NCI-H2171 (cell line): ENCODE measurements at places on chromosomes 1 and 21.

- DNase-seq: no peak
Measured at GRCh38 chr1:89309828-89310227, 37.2 kb upstream of the GBP5 start.

- peak; percentile 87 for DNase-seq
Measured at GRCh38 chr21:45972716-45973474, 8.7 kb upstream of the COL6A1 start.

DNA sequence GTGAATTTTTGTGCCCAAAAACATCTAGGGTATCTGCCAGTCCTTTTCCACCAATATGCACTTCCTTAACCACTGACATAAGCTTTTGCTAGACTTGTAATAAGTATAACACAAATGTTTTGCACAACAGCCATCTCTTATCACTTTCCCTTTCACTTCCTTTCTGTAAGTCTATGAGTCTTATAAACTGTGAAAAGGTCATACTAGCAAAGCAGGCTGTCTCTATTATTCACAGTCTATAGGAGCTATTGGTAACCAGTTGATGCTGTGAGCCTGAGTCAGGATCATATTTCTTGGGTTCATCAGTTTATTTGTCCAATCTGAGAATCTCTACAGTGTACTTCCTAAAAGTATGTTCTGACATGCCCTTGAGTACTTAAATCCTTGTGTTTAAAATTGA lies 172.6 kb downstream of the CHRM3 start:
- DNase-seq: no peak

DNA sequence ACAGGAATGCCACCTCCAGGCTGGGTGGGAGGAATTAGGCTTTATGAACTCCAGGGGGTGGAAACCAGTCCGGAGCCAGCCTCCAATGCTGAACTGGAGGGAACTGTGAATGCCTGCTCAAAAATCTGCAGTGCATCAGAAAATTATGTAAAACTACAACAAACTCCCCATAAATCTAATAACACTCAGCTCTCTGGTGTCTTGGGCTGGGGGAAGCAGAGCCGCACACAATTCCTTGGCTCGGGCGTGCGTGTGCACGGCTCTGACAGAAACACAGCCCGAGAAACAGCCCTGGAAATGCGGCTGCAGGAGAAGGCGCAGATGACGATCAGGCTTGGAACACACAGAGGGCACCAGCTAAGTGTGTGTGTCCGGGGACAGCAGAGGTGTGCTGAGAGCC lies 127.6 kb upstream of the VAMP3 start:
- DNase-seq: no peak

DNA sequence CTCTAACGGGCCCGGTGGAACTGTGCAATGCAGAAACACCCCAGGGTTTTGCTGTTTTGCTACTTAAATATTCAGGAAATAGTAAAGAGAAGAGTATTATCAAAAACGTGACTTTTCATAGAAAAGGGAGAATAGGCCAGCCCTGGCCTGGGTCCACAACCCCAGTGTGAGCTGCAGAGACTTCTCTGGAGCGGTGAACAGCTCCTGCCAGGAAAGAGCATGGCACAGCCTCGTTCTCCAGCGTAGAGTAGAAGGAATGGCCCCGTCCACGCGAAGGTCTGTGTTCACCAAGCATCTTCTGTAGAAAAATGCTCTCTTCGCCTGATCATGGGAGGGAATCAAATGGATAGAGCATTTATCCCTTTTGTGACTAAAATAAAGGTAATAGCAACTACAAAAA lies 51.4 kb downstream of the PDE9A start:
- DNase-seq: no peak

DNA sequence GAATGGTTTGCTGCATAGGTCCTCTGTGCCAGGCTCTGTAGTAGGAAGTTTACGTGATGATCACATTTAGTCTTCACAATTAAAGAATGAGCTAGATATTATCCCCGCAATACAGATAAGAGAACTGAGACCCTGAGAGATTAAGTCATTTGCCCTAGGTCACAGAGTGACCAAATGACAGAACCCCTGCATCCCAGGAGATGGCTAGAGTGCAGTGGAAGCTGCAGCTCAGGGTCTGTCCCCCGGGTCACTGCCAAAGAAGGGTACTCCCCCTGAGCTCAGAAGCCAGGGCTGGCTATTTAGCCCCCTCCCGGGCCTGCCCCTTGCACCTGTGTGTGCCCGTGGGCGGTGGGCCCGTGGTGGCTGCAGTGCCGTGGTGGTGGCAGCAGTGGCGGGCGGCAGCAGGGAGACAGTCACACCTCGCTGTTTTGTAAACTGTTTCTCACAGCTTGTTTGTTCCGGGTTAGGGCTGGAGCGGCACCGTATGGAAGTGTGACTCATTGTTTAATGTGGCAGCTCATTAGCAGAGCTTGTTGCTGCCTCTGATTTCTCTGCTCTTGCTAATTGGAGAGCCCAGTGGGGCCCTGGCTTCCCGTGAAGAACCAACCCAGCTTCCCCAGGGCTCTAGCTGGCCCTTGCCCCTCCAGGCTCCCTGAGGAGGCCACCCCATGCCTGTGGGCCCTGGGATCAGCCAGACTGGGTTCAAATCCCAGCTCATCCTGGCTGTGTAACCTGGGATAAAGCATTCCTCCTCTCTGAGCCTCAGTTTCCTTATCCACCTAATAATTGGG lies 19.3 kb upstream of the FOXO6 start:
- peak; percentile 67 for DNase-seq

- no peak for DNase-seq
Measured at GRCh38 chr1:222047366-222047765, 305.5 kb upstream of the DUSP10 start.

- DNase-seq: no peak
Measured at GRCh38 chr1:88783145-88783544, 99.1 kb downstream of the PKN2 start.

GRCh38 chr1:147768101-147768500 lies 7.7 kb upstream of the GJA5 start:
- DNase-seq: no peak

GRCh38 chr21:21101911-21102310 lies 103.7 kb downstream of the NCAM2 start:
- DNase-seq: no peak

- DNase-seq: no peak
Measured at GRCh38 chr1:19940486-19941205, 17.2 kb upstream of the PLA2G2E start.

GRCh38 chr1:61460191-61460590 lies 264.8 kb downstream of the TM2D1 start:
- DNase-seq: no peak

- DNase-seq: peak; percentile 29
Measured at GRCh38 chr1:22142315-22143064, 407 bp downstream of the WNT4 start.

DNA sequence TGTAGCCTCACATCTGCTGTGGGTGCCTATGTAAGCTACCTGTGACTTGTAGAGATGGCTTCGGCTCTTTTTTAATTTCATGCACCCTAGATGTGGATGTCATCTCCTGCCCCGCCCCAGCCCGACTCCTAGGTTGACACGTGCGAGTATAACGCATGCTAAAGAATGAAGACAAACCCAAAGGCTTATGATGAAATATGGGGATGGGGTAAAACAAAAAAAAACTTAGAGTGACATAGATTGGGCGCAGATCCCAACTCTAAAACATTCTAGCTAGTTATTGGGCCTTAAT lies 613 bp upstream of the ERO1B start:
- no peak for DNase-seq

DNA sequence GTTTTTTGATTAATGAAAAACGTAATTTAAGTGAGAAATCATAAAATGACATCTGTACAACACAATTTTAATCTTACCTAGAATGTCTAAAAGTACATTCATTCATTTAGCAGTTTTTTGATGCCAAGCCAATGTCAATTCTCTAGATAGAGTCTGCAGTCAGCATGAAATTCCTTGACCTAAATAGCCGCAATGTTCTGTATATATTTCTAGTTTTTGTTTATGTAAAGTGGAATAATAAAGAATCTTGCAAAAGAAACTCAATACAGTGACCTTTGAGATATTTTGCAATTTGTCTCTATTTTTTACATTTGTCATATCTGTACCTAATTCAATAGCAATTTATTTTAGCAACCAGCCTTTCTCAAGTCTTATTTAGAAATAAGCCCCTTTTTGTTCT lies 176.0 kb downstream of the ATP6V1G3 start:
- DNase-seq: no peak

- peak; percentile 79 for DNase-seq
Measured at GRCh38 chr1:22670352-22670975, 17.4 kb downstream of the C1QB start.

GRCh38 chr1:184531296-184531695 lies 144.5 kb downstream of the C1orf21 start:
- DNase-seq: no peak

GRCh38 chr1:194485432-194485831 lies 1299.0 kb upstream of the B3GALT2 start:
- no peak for DNase-seq

DNA sequence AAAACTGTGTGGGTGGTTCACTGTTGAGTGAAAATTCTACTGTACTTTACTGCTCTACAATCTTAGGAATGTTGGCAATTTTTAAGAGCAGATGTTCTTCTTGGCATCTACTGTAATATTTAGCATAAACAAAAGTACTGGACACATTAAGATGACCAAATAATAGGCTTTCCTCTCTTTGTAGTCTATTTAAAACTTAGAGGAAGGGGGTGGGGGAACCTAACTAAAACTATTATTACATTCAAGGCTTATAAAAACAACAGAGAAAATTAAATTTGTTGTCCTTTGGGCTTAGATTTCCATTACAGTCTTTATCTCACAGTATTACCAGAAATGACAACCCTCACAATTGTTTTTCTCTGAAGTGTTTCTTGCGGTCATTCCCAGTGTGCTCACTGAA lies 181.2 kb downstream of the PLPPR4 start:
- no peak for DNase-seq

- no peak for DNase-seq
Measured at GRCh38 chr1:1920057-1920607, 1.1 kb upstream of the TMEM52 start.

- no peak for DNase-seq
Measured at GRCh38 chr1:157091668-157092273, 7.8 kb downstream of the ETV3L start.

DNA sequence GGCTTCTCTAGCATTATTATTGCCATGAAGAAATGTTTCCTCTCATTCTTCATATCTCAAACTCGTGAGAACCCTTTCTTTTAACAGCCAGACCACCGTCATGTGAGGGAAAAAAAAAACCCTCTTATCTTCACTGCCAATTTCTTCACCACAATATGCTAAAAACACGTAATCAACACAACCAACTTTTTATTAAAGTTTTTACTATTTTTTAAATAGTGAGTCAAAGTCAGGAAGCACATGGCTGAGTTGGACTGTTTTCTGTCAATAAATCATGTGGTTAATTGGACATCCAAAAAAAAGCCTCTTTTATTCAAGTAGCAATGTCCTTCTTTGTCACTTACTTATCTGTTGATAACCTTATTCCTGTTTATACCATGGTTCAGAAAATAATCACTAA lies 55.9 kb upstream of the SAMD13 start:
- no peak for DNase-seq

DNA sequence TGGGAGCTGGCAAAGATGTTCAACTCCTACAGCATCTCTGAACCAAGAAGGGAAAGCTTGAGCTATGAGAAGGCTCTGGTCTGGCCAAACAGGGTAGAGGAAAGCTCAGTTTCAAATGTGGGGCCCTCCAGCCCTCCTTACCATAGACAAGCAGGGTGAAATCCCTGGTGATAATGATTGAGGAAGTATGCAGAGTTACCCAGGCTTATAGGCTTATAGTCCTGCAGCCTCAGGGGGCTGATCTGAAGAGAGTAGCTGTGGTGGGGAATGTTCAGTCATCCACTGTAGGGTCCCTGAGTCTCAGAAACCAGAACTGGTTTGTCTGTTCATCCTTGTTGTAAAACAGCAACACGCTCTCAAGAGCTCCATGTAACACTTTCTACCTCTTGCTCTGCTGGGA lies 19.8 kb upstream of the LY9 start:
- no peak for DNase-seq

GRCh38 chr1:24253571-24253970 lies 65.6 kb upstream of the GRHL3 start:
- DNase-seq: no peak

- peak; percentile 42 for DNase-seq
Measured at GRCh38 chr1:30779294-30780071, 21.9 kb upstream of the LAPTM5 start.

DNA sequence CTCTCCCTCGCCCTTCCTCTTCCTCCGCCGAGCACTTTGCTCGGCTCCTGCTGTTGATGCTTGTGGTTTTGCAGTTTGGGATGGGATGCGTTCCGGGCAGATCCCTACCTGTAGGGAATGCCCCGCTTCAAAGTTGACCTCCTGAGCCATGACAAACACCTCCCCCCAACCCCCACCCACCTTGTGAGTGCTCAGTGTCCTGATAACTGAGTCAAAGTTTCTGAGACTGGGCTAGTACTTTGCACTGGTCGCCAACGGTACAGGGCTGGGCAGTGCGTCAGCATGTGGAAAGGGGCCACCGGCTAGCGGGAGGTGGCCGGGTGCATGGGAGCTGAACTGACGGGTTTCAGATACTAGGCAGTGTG lies 771 bp downstream of the RABGAP1L start:
- DNase-seq: no peak

DNA sequence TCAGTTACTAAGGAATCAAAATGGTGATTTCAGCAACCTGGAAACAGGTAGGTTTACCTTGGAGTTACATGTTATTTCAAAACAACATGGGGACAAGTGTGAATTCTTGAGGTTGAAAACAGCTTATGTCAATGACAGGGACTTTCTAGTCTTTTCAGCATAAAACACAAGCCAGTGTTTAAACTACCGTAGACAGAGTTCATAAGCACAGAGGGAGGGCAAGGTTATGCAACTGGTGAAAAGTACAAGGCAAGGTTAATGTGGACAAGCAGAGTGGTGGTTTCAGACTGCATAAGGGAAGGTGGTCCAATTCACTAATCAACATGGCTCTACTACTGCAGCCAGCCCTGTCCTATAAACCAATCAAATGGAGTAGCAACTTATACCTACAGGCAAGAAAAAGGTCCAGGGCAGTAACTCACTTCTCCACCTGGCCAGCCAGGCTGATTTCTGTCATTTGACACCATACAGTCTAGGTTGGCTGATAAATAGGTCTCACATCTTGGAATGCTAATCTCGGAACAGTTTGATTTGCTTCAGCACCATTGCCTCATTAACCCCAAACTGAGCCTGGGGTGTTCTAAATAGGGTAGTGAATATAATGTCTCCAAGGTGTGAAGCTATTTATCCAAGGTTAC lies 250.3 kb upstream of the PROX1 start:
- no peak for DNase-seq

DNA sequence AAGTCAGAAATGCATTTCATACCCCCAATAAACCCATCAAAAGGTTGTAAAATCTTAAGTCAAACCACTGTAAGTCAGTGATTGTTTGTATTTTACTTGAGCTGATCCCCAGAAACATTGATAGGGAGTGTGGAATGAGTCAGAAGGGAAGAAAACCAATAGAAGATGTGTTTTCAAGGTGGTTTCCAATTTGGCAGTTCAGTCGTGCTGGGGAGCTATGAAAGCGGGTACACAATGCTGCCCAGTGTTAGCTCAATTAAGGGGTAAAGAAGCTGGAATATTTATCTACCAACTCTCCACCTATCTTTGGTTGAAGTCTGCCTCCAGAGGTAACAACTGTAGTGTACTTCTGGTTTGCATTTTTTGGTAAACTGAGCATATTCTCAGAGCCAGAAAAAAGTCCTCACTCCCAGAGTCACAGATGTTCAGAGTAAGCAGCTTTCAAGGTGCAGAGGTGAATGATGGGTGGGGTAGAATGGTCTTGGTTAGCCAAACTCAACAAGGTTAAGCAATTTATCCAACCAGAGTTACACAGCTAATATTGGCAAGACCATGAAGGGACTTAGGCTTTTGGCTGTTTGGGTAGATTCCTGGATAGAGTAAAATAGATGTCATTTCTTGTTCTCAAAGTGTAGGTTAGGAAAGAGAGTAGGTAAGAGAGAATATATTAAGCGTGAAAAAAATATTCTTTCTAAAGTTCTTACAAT lies 202.9 kb upstream of the ADGRL2 start:
- DNase-seq: no peak
